ENCODE measurements at places on chromosomes 7 and 10.

DNA sequence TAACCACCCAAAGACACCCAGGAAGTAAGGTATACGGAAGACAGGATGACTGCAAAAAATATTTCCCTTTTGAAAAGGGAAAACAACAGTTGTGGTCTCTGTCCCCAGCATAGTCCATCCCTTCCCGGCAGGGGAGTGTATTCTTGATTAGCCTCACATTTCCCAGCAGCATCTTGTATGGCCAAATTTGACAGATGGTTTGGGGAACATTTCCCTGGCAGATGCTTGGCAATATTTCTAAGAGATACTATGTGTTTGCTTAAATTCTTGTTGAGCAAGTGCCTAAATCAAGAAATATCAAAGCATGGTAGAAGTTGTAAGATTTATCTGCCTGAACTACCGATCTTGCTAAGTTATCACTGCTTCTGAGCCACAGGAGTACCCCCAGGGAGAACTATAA, 56.9 kb upstream of the TPK1 start:
- DNase-seq = no peak

DNA sequence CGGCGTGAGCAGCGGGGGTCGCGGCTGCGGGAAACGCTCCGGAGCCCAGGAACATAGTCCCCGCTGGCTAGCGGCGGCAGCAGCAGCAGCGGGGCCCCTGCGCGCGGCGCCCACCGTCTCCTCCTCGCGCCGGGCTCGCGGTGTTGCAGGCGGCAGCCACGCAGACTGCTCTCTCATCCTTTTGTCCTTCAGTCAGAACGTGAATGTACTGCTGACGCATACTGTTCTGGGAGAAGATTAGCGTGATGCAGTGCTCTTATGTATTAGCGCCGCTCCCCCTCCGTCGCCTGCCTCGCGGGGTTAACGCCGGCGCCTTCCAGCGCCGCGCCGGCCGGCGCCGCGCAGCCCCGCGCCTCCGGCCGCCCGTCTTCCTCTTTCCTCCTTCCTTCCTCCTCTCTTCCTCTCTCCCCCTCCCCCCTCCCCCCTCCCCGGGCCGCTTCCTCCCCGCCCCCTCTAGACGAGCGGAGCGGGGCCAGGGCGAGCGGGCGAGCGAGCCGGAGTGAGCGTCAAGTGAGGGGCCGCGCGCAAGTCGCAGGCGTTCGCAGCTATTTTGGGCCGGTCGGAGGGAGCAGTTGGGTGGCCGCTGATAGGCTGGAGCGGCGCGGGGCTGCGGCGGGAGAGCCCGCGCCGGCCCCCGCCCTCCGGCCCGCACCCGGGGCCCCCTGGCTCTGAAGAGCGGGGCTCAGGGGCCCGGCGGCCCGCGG, 816 bp upstream of the LRRC4 start:
- DNase-seq = peak; percentile 44

DNA sequence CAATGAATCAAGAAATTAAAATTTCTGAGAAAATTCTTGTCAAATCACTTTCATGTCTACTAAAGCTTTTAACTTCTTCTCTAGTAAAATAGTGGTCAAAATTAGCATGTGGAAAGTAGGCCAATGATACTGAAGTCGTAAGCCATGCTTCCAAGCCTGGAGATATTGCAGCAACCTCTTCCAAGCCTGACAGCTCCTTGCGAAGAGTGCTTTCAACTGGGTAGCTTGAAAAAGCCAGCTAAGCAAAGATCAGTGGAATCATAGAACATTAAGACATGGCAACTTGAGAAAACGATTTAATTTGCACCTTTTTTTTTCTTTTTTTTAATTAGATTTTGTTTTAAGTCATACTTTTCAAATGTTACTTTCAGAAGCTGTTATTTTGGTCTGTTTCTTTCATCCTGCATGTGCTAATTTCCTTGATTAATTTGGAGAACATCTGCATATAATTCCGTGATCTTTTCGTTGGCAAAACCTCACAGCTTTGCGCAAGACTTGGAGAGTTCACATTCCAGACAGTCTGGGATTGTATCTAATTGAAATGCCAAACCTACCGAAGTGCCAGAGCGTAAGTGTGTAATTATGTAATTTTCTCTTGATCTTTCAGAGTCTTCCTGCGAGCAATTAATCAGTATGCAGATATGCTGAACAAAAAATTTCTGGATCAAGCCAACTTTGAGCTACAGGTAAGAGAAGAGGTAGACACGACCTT, 142.2 kb upstream of the INSYN2A start:
- no peak for DNase-seq

DNA sequence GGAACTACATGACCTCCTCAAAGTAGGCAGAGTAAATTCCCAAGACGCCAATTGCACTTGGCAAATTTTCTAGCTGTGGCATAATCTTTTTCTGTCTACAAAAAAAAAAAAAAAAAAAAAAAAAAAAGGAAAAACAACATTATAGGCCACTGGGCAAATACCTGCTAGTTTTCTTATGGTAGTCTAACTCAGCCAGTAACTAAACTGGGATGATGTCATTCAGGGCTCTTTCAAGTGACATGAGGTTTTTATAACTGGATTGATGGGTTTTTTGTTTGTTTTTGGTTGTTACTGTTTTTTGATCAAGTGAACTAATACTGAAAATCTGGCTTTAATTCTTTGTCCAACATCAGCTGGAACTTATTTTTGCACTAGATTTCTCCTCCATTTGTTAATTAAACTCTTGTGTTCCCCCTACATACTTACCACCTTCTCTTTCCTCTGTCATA, 7.4 kb upstream of the VIM start:
- DNase-seq = no peak

GRCh38 chr10:23557777-23558176, 118.9 kb downstream of the OTUD1 start:
- no peak for DNase-seq

DNA sequence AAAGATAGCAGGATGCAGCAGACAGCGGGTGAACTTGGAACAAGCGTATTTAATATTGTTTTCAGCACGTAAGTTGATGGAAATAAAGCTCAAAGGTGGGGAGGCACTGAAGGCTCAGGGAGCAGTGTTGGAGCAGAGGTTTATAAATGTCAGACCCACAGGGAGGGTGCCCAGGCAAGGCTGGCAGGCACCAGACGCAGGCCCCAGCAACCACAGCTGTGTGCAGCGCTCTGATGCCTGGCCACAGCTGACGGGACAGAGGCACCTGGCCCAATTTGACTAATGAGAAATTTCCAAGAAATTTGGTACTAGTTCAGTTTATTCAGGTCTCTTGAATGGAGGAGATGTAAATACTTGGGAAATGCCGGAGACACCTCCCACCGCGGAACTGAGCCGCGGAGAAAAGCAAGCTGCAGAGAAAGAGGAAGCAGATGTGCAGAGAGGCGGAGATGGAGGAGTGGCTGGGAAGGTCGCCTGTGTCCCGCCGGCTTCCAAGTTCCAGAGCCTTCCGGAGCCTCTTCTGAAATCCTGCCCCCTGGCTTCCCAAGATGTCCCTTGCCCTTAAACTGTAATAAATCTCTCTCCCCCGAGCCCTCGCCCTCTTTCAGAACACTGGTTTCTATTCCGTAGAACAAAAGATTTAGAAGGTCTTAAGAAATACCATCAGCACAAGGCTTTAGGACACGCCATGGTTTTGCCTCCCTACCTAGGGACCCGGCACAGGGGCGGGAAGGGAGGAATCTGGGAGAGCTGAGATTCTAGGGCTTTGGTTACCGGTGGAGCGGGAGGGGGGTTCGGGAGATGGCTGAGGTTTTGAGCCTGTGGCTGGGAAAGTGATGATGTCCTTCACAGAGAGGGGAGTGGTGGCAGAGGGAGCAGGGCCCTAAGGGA, 38.4 kb upstream of the PLXNA4 start:
- DNase-seq = no peak

GRCh38 chr10:3548076-3548475, 236.9 kb downstream of the KLF6 start:
- DNase-seq = no peak

GRCh38 chr10:77511498-77512218, 126.0 kb downstream of the KCNMA1 start:
- no peak for DNase-seq

GRCh38 chr10:62038609-62039190, 137.2 kb downstream of the ARID5B start:
- peak; percentile 56 for DNase-seq

GRCh38 chr10:10293481-10293951, 724.2 kb upstream of the CELF2 start:
- no peak for DNase-seq
